ENCODE measurements at places on chromosomes 16 and 17.

- no peak for DNase-seq
Measured at GRCh38 chr16:8948069-8948593, 15.6 kb downstream of the USP7 start.

GRCh38 chr17:65438708-65439294, 122.6 kb downstream of the AXIN2 start:
- no peak for DNase-seq

DNA sequence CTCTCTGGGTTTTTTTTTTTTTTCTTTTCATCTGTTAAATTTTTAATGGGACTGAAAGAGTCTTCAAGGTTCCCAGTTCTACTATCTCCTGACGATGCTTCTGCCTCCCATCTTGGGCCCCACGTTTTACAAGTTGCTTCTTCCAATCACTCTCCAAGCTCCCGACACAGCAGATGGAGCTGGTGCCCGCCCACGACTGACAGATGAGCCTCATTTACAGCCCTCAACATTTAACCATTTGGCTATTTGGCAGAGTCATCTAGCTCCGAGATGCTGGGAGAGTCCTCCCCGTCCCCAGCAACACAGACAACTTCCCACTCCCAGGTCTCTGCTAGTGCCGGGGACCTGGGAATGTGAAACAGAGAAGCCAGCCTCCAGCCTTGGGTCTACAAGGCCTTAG, 276.9 kb downstream of the SHISA9 start:
- DNase-seq, result no peak

GRCh38 chr17:79840269-79840988, 1.2 kb upstream of the CBX4 start:
- no peak for DNase-seq

GRCh38 chr17:28045304-28045703, 2.8 kb downstream of the NLK start:
- no peak for DNase-seq

DNA sequence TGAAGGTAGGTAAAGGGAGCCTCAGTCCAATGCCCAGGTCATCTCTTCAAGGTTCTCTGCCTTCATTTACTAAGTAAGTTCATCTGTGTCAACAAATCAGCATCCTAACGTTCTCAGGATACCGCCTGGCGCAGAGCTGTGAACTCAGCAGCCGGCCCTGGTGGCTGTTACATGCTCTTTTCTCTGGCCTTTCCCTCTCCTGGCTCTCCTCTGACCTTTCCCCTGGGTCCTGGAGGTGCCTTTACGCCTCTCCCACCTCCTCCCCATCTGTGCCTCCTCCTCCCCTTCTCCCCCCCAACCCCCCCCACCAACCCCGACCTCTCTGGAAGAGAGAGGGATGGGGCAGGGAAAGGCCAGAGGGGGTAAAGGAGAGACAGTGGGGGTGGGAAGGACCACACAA, 19.5 kb downstream of the COTL1 start:
- DNase-seq, result no peak

- no peak for DNase-seq
Measured at GRCh38 chr17:51733166-51733565, 425.3 kb downstream of the CA10 start.

- no peak for DNase-seq
Measured at GRCh38 chr17:32349503-32349853, 479 bp upstream of the ZNF207 start.

DNA sequence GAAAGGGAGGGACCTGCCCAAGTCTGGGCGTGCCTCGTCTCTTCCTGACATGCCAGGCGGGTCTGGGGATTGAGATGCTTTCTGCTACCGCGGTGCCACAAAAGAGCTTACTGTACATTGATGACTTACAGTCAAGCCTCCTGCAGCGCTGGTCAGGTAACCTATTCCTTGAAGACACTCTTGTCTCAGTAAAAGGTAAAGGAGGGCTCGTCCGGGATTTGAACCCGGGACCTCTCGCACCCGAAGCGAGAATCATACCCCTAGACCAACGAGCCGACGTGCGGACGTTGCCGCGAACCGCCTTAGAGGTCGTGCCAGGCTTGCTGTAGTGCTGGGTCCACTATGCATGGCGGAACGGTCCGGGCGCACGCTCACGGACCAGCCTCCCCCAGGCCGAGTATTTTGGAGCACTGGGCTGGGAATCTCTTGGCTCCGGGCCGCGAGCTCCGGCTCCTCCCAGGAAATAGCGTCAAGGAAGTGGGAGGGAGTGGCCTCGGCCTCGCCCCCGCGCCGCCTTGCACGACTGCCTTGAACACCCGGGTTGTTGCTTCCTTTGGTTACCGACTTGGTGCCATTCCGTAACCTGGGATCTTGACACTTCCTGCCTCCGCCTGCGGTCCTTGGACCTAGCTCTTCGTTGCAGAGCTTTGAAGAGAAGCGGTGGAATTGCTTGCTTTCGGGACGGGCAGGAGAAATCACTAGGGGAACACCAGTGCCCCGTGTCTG, 12.4 kb upstream of the AURKB start:
- peak; percentile 86 for DNase-seq

GRCh38 chr17:8149419-8150193, 2.6 kb downstream of the PER1 start:
- no peak for DNase-seq
